ENCODE measurements at places on chromosomes 12 and 14.

GRCh38 chr14:22484632-22485031, 104.4 kb downstream of the DAD1 start:
- DNase-seq = no peak

GRCh38 chr12:105335856-105336255, 5.4 kb downstream of the C12orf75 start:
- no peak for DNase-seq

- DNase-seq = no peak
Measured at GRCh38 chr12:9118158-9118557, 2.4 kb upstream of the A2M start.

GRCh38 chr12:92108651-92109050, 37.0 kb downstream of the BTG1 start:
- no peak for DNase-seq

DNA sequence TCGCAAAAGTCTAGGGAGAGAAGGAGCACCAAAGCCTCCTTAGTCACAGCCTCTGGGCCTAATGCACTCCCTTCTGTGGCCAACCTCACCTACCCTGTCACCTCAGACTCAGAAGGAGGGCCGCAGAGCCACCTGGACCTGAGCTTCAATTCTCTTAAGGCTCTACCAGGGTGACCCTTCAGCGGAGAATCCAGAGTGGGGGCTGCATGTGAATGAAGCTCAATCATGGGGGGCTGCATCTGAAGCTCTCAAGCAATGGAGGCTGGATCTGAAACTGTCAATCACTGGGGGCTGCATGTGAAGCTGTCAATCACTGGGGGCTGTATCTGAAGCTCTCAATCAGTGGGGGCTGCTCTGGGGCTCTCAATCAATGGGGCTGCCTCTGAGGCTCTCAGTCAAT, 43.1 kb upstream of the EIF5 start:
- DNase-seq = no peak

Data from NCI-H1417 treated with DMSO at 0.1 percent for 48 hours (cell line).